ENCODE measurements at places on chromosomes 5 and 9.

DNA sequence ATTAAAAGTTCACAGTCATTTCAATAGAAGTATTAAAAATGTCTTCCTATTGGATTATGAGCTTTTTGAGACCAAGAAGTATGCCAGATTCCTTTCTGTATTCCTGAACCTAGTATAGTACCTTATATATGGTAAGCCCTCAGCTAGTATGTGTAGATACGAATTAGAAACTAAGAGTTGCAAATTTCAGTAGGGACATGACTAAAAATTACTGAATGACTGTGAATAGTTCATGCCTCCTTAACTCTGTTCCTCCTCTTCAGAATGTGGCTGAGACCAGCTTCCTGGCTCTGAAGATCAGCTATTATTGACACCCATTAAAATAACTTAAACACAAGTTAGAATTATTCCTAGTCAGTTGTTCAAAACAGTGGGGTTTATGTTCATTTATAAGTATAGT is 19.7 kb downstream of the KDM3B start:
- DNase-seq, result no peak

- no peak for DNase-seq
These were observed 60.1 kb downstream of the FOCAD start for GRCh38 chr9:20744036-20744630.

DNA sequence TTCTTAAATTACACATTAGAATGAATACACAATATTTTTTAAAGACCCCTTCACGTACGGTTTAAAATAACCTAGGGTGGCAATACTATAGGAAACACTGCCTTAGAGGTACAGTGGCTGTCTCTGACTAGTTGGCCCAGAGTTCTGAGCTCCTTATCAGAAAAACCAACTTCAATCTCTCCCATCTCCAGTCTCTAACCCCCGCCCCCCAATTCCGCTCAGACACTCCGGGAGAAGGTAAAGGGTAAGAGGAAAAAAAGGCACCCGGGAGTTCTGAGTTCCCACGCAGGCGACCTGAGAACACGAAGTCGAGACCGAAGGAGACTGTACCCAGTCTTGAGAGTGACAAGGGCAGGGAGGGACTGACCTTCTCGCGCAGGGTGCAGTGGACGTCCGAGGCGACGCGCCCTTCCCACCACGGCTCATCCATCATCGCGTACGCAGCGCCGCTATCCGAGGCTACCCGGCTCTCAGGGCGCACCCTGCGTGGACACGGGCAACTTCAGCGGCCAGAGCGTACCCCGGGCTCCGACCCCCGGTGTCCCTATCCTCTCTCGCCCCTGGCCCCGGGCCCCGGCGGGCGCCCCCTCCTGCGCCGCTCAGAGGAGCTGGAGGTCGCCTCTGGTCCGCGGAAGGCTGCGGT is 752 bp downstream of the CCNJL start:
- no peak for DNase-seq

DNA sequence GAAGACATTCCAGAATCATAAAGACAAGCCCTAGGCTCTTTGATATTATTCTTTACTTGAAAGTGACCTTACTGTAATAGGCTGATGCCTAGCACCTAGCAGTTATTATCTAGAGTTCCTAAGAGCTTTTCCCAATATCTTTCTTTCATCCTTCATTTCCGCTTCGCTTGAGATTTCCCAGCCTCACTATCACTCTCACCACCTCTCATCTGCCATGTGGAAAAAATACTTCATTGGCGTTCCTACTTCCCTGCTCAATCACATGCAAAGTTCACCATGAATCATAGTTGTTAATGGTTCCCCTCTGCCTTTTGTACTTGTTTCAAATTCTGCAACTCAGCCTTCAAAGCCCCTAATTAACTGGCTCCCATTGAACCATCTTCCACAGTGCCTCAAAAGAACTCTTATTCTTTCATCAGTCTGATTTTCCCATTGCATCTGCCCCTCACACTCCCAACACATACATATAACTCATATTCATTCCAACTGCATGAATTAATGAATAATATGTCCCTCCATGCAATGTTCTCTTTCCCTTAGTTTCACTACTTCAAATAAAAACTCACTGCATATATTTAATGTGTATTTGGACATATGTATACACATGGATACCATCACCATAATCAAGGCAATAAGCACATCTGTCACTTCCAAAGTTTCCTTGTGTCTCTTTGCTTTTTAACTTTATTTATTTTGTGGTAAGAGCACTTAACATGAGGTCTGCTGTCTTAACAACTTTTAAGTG is 221.6 kb downstream of the PARP8 start:
- no peak for DNase-seq

DNA sequence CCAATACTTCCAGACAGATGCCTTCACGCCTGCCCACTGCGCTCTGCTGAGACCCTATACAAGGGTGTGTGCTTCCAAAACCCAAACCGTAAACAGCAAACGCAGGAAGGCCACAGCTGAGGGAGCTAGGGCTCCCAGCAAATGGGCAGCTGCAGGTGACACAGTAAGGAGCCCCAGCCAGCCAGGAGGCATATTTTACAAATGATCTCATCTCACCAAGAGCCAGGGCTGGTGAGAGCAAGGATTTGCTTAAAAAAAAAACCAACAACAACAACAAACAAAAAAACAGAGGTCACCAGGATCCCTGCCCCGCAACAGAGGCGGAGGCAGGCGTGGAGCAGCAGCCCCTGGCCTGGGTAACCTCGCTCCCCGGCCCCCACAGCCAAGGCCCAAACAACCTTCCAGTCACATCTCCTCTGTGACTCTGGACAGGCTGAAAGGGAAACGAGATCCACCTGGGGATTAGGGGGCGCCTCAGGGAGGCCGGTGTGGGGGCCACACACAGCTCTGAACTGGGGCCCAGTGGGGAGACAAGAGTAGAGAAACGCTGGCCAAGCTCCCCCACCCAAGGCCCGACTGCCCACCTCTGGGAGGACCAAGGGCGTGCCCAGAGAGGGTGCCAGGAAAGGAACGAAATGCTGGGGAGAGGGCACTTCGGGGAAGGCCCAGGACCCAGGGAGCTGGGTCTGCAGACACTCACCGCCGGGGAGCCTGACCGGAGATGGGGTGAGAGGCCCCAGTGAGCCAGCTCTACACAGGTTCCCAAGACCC is 3.3 kb downstream of the NACC2 start:
- DNase-seq, result peak; percentile 90

DNA sequence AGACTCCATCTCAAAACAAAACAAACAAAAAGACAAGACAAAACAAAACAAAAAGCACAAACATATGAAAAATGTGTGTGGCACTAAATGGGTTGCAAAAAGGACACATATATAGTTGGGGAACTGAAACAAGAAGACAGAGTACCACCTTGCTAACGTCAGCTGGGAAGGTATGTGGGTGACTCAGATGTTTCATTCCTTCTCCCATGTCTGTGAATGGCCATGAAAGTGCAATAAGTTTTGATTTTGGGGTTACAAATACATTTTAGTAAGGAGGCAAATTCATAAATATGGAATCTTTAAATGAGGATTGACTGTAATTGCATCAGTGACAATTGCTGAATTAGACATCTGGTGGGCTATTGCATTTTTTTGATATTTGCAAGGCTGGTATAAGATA is 81.6 kb upstream of the KLF4 start:
- no peak for DNase-seq

DNA sequence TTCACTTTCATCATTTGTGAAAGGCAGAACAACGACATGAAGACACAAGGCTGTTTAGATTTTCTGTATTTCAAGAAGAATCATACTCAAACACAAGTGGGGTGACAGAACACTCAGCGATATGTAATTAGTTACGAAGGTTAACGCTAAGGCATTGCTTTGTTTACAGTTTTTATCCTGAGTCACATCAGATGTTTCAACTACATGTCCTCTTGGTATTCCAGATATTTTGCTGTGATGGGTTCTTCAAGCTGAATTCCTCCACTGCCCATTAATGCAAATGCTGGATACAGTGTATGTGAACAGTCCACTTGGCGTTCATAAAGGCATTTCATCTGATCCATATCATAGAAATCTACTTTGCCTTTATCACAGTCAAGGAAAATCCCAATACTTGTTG is 43.4 kb downstream of the TRIM36 start:
- DNase-seq, result no peak

DNA sequence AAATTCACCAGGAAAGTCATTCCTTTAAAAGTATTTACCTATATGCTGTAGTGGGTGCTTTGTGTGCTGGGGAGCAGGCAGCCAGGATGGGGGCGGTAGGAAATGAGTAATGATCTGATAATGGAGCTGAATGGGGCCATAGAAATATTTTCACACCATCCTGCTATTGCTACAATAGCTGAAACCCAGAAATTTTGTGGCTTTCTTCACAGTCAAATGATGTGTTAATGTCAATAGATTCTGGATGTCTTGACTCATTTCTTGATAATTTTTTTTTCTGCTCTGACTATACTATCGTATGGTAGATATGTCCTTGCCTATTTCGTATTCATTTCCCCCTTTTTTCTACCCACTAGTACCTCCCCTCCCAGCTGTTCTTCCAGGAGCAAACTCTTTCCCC is 59.5 kb downstream of the RORB start:
- no peak for DNase-seq

- no peak for DNase-seq
These were observed 60.9 kb downstream of the NNT start for GRCh38 chr5:43663916-43664315.

DNA sequence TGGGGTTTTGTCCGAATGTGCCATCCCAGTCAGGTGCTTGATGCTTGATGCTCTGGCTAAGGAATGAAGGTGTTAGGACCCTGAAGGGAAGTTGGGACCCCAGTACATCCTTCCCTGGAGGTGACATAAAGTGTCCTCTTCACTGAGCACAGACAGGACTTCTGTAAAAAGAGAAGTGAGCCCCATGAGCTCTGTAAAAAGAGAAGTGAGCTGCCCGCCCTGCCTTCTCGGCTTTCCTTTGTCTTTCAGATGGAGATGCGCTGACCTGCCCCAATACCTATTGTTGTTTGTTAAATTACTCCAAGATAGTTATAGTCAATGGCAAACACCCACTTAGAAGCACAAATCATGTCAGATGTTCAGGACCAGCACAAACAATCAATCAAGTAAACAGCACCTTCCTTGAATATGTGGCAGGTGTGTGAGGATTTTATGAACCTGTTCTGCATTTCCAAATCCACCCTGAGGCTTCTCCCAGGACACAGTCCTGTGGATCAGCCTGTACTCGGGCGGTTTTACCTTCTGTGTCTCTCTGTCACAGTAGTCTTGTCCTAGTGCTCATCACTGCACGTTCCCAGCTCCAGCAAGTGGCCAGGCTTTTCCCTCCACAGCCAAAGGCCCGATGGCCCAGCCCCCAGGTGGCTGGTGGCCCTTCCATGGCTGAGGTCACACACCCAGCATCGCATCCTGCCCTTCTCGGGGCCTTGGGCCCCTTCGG is 191.4 kb downstream of the MTRR start:
- DNase-seq, result no peak

DNA sequence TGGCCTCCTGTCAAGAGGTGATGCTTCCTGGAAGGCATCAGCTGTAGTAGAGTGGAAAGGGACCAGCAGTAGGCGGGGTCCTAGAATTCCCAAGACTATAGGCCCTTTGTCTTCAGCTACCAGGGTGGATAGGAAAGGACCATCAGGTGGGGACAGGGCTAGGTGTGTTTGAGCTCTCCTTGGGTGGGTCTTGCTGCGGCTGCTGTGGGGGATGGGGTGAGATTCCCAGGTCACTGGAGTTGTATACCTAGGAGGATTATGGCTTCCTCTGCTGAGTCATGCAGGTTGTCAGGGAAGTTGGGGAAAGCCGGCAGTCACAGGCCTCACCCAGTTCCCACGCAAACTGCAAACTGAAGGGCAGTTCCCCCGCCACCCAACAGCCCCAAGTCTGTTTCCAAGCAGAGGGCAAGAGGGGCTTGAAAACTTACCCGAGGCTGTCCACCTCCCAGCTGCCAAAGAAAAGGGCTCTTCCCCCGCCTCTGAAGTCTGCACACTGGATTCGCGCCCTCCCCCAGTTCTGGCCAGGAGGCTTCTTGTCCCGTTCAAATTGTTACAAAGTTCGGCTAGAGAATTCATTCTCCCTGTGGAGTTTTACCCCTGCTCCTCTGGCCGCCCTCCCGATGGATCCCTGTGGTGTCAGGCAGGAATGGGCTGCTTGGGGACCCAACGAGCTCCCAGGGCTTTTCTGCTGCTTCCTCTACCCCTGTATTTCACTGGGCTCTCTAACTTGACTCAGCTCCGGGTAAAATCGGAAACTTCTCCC is 23.0 kb upstream of the ECM2 start:
- DNase-seq, result no peak

DNA sequence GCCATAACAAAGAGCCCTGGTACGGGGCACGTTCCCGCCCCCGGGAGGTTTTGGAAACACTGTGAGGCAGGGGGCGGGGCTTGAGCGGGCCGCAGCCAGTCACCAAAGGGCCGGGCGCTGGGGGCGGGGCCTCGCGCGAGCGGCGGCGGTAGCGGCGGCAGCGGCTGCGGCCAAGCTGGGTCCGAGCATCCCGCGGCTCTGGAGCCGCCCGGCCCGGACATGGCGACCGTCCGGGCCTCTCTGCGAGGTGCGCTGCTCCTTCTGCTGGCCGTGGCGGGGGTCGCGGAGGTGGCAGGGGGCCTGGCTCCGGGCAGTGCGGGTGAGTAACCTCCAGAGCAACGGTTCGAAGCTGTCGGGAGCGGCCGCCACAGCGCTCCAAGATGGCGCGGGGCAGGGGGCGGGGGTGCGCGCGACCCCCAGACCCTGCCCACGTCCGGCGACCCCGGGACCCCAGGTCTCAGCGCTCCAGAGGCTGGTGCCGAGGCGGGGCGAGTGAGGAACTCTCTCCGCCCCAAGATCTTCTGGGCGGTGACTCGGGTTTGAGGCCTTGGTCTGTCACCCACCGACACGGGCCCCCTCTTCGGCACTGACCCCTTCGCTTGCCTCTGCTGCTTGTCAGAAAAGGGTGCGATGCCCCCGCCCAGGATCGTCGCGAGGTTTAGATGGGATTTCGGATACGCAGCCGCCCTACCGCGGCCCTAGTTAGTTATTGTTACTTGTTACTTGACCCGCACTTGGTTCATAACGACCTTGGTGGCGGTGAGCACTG is at the start of gene RECK:
Gene RECK (plus strand): TSS at position 134 of the 769 bp plus-strand sequence. CDS start 86 bp downstream, at position 220.
- DNase-seq, result peak; percentile 83

- DNase-seq, result no peak
These were observed 9.4 kb downstream of the ZNF366 start for GRCh38 chr5:72497823-72498222.

DNA sequence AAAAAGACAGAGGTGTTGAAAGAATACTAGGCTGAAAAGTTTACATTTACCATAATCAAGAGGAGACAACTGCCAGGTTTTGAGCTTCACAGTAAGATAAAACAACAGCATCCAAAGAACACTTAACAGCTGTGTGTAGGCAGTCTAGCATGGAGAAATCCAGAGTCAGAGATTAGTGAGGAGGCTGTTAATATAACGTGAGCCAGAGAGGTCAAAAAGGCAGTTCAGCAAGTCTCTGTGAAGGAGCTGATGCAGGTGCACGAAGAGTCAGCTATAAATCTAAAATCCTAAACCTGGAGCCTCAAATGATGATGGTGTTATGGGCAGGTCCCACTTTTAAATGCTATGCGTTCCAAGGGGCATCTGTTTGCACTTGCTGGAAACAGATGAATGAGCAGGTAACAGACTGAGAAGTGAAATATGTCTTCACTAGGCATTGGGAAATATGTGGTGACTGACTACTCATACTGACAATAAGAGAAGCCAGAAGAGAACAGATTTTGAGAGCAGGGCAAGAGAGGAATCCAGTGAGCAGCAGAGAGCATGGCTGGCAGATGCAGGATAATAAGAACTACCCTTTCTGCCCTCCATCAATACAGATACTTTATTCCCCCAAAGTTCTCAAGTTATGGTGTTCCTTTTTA is 8.7 kb downstream of the APTX start:
- DNase-seq, result no peak
